Anterior cingulate cortex (tissue), 58 donors: ENCODE measurements at places on chromosomes 2 and 18.
A peak's percentile ranks its signal among the peaks of the same experiment; 100 is the strongest.

DNA sequence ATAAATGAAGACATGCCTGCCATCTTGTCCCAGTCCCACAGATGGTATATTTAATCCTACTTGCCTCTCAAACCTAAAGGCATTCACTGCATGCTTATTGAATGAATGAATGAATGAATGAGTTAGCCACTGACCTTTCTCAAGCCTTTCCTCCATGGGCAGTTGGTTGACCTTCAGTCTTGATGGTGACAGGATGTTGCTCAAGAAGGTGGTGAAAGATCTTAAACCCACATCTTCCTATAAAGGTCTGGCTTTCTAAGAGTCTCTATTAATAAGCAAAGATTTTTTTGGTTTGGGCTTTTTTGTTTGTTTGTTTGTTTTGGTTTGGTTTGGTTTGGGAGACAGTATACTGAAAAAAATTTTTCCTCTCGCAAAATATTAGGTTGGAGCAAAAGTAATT, 41.7 kb downstream of the KIAA2012 start:
- no peak for DNase-seq

DNA sequence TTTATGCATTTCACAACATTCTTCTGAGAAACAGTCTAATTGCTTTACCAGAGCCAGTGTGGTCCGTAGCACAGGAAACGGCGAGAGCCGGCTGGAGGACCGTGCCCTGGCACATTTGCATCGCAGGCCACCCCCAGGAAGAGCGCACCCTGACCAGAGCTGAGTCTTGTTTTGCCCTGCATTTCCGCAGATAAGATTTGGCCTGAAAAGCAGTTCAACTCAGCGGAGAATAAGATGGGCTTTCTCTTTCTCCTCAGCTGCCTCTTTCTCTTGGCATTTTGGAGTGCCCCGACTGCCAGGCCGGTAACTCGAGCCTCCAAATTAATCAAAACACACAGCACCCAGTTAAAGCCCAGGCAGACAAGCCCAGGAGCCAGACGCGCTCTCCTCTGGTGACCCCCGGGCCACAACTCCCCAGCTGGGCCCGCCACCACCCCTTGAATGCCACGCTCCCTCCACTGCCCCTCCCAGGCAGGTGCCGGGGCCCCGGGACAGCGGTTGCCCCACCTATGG, 464 bp downstream of the COL4A4 start:
- DNase-seq: no peak

- peak; percentile 13 for DNase-seq
These were observed at the start of gene C1GALT1C1L for GRCh38 chr2:43676322-43677050. TSS of gene C1GALT1C1L (minus strand) at chr2:43676429. CDS start at chr2:43676322, 107 bp downstream.

GRCh38 chr2:64697297-64698176, 43.8 kb upstream of the SERTAD2 start:
- no peak for DNase-seq

GRCh38 chr2:19219060-19219459, 139.4 kb downstream of the OSR1 start:
- DNase-seq: no peak

DNA sequence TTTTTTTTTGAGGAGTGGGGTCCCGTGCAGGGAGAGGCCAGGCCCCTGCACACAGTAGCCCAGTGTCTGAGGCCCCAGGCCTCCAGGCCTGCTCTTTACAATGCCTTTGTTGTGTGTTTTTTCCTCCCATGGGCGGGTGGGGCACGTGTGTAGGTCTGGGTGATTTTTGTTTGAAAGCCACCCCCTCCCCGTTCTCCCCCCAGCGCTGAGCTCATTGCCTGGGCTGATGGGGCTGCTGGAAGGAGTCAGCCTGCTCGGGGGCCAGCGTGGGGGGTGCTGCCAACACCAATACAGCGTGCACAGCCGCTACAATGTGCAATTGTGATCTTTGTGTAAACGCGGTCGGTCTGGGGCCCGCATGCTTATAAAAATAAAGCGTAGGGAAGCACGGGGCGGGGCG, 142.7 kb downstream of the DYSF start:
- DNase-seq: peak; percentile 24

DNA sequence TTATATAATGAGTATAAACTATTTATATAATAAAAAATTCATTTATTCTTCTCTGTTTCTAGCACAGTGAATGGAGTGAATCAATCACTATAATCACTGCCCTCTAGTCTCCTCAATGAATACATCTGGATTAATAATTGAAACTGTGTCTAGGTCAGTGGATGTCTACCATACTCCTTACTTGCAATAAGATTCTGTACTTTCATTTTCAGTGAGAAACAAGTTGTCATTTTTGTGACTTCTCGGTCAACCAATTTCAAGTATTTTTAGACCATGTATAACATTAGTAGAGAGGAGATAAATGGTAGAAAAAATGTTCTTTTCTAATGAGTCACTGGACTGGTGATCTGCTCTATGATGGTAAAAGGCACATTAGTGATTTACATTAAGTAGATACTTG, 799.6 kb upstream of the CHAC2 start:
- no peak for DNase-seq

DNA sequence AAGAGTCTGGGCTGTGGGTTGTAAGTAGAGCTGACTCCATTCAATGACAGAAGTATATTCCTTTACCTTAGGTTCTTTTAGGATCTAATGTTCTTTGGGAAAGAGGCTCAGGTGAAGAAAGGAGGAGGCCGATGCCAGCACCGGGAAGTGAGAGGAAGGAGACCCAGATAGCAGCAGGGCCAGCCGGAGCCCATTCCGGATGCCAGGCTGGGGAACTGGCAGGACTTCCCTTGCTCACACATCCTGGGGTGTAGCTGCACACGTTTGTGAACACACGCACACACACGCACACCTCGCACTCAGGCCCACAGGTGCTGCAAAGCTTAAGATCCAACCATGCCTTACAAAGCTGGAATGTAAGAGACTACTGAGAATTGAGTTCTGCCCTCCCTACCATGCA, 95.8 kb upstream of the SMAD2 start:
- DNase-seq: no peak

DNA sequence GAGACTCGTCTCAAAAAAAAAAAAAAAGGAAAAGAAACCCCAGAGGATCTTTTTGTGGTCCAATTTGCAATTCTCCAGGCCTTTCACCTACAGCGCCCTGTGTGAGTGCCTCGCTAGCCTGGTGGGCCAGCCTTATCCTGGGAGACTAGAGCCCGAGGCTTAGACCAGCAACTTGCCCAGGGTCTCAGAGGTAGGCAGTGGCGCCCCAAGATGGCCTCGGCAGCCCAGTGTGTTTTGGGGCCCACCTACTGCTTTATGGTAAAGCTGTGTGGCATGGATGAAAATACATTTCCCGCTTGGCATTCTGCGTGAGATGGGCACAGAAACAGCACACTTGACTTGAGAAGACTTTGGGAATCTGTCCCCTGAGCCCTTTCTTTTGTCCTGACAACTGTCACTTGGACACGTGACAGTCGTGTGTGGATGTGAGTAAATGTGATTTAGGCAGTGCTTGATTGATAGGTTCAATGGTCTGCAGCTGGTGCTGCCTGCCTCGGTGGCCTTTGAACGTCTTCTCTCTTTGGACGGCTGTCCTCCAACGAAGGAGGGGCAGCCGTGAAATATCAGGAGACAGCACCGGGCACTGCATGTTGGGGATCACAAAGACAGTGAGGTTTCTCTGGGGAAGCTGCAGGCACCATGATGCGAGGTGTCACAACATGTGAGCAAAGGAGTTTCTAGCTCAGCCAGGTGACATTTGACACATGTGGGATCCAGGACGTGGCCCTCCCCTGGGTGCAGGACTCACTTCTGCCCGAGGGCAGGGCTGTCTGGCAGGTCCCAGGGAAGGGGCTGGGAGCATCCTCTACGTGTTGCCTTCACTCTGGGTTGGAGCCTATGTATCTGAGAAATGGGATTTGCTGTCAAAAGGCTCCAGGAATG, 209.5 kb upstream of the TWIST2 start:
- DNase-seq: no peak

DNA sequence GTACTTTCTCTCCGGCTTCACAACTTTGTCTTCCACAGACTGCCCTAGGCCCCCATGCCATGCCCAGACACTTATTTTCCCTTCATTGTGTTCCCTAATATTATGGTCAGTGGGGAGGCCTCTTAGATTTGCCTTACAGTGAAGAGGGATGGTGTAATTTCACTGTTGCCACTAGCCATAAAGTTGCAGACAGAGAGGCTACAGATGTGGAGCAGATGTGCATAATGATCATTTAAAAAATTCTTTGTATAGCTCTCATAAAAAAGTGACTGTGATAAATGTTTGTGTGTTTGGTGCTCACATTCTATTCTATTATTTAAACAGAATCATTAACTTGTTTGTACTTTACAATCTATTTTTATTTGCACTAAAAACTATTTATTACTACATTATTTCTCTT, 67.5 kb upstream of the FN1 start:
- DNase-seq: no peak

DNA sequence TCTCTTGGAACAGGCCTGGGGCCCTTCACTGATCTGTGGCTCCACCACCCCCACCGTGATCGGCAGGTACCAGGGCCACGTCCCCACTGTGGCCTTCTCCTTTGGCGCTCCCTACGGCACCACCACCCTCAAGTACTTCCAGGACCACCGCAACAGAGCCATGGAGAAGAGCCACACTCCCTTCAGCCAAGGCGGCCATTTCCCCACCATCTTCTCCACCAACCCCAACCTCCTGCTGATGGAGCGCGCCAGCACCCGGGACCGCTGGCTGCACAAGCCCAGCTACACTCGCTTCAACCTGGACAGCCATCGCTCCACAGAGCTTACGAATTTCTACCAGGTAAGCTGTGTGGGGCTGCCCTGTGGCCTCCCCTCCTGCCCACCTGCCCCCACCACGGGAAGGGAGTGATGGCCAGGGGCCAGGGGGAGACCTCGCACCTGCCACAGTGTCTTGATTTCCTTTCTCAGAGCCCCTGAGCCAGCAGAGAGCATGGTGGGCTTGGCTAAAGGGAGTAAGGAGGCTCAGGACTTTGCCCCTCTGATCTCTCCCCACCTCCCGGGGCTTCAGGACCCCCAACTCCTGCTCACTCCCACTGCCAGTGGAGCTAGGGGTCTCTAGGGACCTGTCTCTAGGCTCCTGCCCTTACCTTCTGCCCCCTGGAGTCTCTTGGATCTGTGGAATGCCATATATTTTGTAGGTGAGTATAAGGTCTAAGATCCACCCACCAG, 65.2 kb downstream of the CIB4 start:
- DNase-seq: no peak

- DNase-seq: no peak
These were observed 15.5 kb upstream of the CD226 start for GRCh38 chr18:69963196-69963595.

- DNase-seq: no peak
These were observed 54.9 kb downstream of the SRD5A2 start for GRCh38 chr2:31525876-31526275.

GRCh38 chr2:219506802-219507526, 7.3 kb upstream of the ASIC4 start:
- no peak for DNase-seq

DNA sequence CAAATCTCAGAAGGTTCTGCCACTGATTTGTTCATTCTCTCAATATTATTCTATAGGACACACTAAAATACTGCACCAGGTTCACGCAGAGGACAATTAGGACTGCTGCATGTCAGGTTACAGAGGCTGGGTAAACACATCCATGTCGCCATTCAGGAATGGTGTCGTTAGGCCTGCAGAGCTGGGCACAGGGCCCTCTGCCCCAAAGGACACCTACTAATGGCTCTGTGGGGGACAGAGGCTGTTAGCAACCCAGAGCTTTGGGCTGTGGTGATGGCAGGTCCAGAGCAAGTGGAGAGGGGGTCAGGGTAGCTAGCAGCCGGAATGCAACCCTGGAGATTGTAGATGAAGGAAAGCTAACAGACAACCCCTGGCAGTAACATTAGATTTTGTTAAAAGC, 115.9 kb downstream of the TTC32 start:
- DNase-seq: no peak

DNA sequence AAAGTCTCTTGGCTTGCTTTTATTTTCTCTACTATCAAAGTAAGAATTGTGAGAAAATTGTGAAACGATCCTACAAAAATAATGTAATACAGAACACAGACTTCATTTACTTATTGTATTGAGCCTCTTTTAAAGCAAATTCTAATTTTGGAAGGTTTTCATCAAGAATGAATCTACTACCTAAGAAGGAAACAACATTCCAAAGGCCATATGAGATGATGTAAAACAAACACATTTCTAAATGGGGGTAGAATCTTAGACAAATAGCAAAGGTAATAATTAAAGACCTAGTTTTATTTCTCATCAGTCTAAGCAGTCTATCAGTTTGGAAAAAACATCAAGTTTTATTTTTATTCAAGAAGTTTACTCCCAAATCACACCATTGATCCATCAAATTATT, 20.6 kb downstream of the FN1 start:
- no peak for DNase-seq

DNA sequence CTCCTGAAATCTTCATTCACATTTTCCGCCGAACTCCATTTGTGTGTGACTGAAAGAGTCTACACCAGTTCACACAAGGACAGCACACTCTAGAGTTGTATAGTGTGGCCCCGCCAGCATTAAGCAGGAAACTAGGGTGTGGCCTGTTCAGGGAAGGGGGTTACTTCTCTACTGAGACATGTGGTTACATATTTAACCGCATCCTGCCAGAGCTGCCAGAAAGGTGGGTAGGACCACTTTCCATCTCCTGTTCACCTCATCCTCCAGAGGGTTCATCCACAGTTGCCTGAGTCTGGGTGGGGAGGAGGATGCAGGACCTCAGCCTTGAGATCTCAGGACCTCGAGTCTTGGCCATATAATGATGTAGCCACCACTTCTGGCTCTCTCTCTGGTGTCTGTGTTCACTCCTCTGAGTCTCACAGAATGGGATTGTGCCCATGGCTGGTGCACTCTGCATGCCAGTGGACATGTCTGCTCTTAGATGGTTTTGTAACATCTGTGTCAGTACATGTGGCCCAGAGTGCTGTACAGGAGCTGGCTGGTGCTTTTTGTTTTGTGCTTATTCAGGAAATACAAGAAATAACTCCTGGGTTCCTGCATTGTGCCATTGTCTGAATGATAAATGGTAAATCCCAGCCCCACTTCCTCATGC, 7.7 kb upstream of the SP140L start:
- DNase-seq: no peak

DNA sequence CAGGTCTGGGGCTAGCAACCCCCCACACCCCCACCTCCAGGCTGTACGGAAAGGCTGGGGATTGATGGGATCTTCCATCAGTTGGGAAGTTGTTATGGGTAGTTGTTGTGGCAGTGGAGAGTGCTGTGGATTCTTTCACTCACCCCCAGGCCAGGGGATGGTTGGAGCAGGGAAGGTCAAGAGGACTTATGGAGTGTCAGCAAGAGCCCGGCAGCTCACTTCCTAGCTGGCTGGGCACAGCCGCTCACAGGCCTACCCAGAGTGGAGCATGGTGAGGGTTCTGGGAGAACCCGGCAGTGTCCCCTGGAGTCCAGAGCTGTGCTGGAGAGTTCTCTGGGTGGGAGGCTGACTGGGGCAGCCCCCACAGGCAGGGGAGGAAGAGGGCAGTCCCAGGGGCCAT, 122.2 kb downstream of the MSH2 start:
- DNase-seq: no peak

GRCh38 chr2:68469935-68470334, 2.5 kb downstream of the APLF start:
- DNase-seq: no peak

- DNase-seq: no peak
These were observed 741.1 kb upstream of the SALL3 start for GRCh38 chr18:78238404-78239089.

GRCh38 chr2:96913398-96914202, 43.7 kb upstream of the SEMA4C start:
- DNase-seq: no peak
